ENCODE measurements at places on chromosomes 7 and 10. TPM values are rescaled to one million over a fixed set of nuclear protein-coding genes. Genes with fewer than 3 reads are reported as not detected.

GRCh38 chr7:154504918-154505317, 452.7 kb downstream of the DPP6 start:
- no peak for DNase-seq

DNA sequence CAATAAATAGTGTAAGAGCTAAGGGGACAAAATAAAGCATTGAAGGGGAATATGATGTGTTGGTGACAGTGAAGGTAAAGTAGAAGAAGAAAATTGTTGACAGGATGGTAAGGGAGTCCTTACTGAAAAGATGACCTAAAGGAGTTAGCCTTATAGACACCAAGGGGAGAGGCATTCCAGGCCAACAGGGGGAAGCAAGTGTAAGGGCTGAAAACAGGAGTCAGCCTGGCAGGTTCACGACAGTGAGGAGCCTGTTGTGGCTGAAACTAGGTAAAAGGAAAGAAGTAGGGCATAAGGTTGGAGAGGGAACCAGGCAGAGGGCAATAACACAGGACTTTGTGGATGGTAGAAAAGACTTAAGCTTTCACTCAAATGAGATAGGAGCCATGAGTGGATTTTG, 34.0 kb downstream of the PNLIPRP3 start:
- no peak for DNase-seq

- DNase-seq, result no peak
Observed at GRCh38 chr10:129320340-129320739, 146.7 kb upstream of the MGMT start.

- no peak for DNase-seq
Observed at GRCh38 chr10:11106621-11107374, 89.1 kb downstream of the CELF2 start.

CNPY1 gene
- total RNA-seq, result not detected

SRRM3 gene
- total RNA-seq, result not detected
